ENCODE measurements at places on chromosomes 7 and 10. TPM values are rescaled to one million over a fixed set of nuclear protein-coding genes. Genes with fewer than 3 reads are reported as not detected.

GRCh38 chr10:14032406-14032998 lies 298.2 kb downstream of the FRMD4A start:
- H3K27ac ChIP-seq, result no peak overlapping the region
- H3K4me3 ChIP-seq, result no peak overlapping the region
- DNase-seq, result no peak
- H3K36me3 ChIP-seq, result no peaks in the 10 kb centered on the region

Gene PNLIPRP3
- polyA plus RNA-seq, result not detected

Gene FOXP2
- polyA plus RNA-seq, result 0.93 TPM

GRCh38 chr10:95176101-95176500 lies 17.9 kb upstream of the ACSM6 start:
- no peaks in the 10 kb centered on the region for H3K36me3 ChIP-seq
- H3K27ac ChIP-seq, result no peak overlapping the region
- H3K4me1 ChIP-seq, result no peaks in the 10 kb centered on the region
- no peak overlapping the region for H3K4me3 ChIP-seq
- DNase-seq, result no peak

Gene PTF1A
- 3.4 TPM for polyA plus RNA-seq

GRCh38 chr10:124200011-124200410 lies 106.6 kb upstream of the CHST15 start:
- H3K27ac ChIP-seq, result no peak overlapping the region
- no peaks in the 10 kb centered on the region for H3K36me3 ChIP-seq
- H3K4me1 ChIP-seq, result no peaks in the 10 kb centered on the region

DNA sequence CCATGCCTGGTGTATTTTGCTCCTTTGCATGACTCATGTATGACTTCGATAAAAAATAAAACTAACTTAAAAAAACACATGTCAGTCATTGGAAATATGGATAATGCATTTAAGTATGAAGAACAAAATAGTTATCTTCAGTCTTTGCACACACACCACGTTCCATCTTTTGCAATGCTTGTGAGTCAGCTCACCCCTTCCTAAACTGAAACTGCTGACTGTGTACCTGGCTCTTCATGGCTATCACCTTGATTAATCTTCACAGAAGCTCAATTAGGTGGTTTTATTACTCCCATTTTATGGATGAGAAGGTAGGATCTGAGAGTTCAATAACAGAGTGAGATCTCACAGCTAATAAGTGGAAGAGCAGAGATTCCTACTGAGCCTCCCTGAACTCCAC lies 79.5 kb downstream of the CARD11 start:
- H3K27me3 ChIP-seq, result no peaks in the 10 kb centered on the region
- H3K36me3 ChIP-seq, result no peaks in the 10 kb centered on the region
- no peak overlapping the region for H3K4me3 ChIP-seq
- no peak overlapping the region for H3K27ac ChIP-seq
- DNase-seq, result no peak

Gene AOC1
- 0.46 TPM for polyA plus RNA-seq

Gene FAM13C
- polyA plus RNA-seq, result 7.2 TPM

- no peaks in the 10 kb centered on the region for H3K4me1 ChIP-seq
- DNase-seq, result no peak
- no peak overlapping the region for H3K4me3 ChIP-seq
- no peak overlapping the region for H3K27ac ChIP-seq
- H3K27me3 ChIP-seq, result no peaks in the 10 kb centered on the region
These were observed 88.6 kb upstream of the KCNIP2 start for GRCh38 chr10:101932183-101932582.

Gene GIMAP8
- 3.2 TPM for polyA plus RNA-seq

Gene PRLHR
- polyA plus RNA-seq, result 0.05 TPM

DNA sequence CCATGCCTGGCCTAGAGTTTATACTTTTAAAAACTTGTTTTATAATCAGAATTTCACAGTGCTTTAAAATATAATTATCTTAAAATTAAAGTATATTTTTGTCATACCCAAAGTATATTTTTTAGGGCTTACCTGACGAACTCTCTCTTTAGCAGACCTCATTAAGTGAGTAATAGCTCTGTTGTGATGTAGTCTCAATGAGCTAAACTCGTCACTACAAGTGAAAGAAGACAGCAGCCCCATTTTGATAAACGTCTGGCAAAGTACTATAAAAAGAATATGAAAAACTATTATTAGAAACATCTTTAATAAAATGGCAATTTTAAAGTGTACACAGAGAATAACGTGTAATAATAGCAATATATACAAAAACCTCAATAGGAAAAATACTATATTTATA lies 18.6 kb downstream of the ANKRD61 start:
- no peak overlapping the region for H3K4me3 ChIP-seq
- no peak for DNase-seq
- H3K27me3 ChIP-seq, result no peaks in the 10 kb centered on the region
- H3K27ac ChIP-seq, result no peak overlapping the region
- peaks cover 16% of the 10 kb centered on the region for H3K4me1 ChIP-seq
- H3K36me3 ChIP-seq, result peaks cover 47% of the 10 kb centered on the region

DNA sequence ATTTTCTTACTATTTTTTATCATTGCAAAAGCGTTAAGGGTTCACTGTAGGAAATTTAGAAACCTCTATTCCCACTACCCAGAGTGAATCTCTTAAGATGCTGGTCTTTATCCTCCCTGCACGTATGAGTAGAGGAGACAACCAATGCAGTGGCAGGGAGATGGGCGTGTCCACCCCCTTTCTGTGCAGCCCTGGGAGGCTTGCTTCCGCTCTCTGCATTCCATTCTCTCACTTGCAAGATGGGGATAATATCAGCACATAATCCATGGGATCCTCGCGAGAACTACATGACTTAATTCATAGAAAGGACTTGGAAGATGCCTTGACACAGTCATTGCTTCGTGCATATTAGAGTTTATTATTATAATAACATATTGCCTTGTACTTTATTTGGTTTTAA lies 196.2 kb downstream of the KLF6 start:
- H3K36me3 ChIP-seq, result no peaks in the 10 kb centered on the region
- H3K27me3 ChIP-seq, result no peaks in the 10 kb centered on the region
- H3K4me1 ChIP-seq, result no peaks in the 10 kb centered on the region
- no peak for DNase-seq
- H3K27ac ChIP-seq, result no peak overlapping the region
- H3K4me3 ChIP-seq, result no peak overlapping the region

Data from stomach (tissue), 19 donors.